ENCODE measurements at places on chromosomes 1 and 21.

GRCh38 chr1:151144474-151145303 is 1.7 kb downstream of the SEMA6C start:
- DNase-seq, result no peak

DNA sequence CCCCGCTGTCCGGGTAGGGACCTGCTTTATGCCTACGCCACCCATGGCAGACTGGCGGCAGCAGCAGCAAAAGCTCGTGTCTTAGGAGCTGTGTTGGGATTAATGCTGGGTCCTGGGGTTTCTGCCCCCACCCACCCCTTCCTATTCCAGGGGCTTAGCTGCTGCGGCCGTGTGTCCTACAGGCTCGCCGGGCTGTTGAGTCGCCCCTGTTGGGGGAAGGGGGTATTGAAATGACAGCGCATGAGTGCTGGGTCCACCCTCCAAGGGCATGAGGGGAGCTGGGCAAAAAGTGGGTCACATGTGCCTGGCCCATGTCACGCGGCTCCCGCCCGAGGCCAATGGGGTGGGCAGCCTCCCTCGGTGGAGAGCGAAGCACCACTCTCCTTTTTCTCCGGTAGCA is 118.3 kb upstream of the COL6A1 start:
- no peak for DNase-seq

DNA sequence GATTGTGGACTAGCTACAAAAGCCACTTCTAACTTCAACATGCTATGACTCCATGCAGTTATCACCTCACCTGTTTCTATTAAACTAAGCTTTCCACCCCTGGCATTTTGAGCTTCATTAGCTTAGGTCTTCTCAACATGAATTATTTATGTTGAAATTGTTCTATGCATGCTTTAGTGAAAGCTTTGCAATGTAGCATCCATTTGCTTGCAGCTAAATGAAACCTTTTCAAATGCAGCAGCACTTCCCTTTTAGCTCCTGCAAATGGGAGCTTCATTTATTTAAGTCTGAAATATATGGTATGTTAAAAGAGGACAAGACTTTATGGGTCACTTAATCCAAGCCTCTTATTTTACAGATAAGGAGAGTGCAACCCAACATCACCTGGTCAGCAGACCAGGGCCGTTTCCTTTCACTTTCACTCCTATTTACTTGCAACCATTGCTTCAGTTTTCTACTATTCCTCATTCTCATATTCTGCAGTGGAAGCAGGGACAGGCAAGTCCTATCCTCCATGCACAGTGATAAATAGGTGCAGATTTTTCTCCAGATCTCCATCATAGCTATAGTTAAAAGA is 56.4 kb upstream of the SAMSN1 start:
- no peak for DNase-seq

- no peak for DNase-seq
Measured at GRCh38 chr21:35195232-35195631, 146.1 kb upstream of the RUNX1 start.

GRCh38 chr1:227944931-227945890 is 2.5 kb downstream of the WNT9A start:
- DNase-seq, result no peak

DNA sequence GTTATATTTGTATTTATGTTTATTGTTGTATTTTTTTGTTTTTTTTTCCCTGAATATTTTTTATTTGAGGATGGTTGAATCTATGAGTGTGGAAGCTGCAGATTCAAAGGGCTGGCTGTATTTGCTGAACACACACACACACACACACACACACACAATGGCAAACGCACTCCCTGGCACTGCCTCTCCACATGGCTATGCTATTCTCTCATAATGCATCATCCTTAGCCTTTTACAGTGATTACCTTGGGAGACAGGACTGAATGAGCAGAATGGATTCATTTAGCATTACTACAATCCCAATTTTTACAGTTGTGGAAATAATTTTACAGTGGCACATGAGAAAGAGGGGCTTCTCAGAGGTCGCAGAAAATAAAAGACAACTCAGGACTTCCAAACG is 390.1 kb downstream of the PCP4 start:
- no peak for DNase-seq

DNA sequence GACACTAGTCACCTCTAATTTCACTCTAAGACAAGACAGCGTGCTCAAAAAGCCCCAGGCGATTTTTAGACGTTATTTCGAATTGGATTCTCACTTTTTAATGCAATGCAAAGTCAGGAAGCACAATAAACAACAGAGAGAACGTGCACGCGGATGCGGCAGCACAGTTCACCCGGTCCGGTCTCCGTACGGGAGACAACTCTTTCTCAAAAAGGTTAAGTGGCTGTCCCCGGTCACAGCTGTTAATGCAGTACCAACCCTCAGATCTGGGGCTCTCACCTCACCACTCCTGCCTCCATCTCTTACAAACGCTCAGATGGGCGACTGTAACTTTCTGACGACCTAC is 1.2 kb downstream of the HP1BP3 start:
- no peak for DNase-seq

DNA sequence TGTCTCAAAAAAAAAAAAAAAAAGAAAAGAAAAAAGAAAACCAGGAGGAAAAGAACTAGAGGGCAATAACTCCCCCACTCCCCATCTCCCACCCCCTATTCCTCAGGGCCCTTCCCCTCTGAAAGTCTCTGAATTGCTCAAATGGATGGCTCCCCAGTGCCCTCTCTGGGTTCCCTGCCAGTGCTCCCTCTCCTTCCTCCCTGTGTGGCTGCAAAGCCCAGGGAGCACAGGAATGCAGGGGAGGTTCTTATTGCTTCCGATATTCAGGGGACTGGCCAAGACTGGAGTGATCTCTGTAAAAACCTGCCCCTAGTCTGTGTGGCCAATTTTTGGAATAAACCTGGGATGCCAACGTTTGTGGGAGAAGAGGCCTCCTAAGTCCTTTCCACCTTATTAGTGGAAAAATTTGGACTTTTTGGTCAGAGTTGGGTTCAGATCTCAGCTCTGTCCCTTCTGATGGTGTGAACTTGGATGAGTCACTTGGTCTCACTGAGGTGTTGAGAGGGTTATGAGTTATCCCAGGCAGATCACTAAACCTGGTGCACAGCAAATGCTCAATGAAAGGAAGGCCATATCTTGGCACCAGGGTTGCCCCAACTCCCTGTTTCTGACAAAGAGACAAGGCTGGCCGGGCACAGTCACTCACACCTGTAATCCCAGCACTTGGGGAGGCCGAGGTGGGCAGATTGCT is 13.4 kb upstream of the ARHGEF10L start:
- DNase-seq, result no peak

- DNase-seq, result no peak
Measured at GRCh38 chr21:46604975-46605766, at the start of gene S100B. Gene S100B (minus strand): TSS chr21:46605082. CDS start chr21:46602415, 2,667 bp downstream.

- no peak for DNase-seq
Measured at GRCh38 chr1:58038574-58038973, 508.0 kb downstream of the OMA1 start.

- no peak for DNase-seq
Measured at GRCh38 chr1:211527006-211527405, 35.0 kb upstream of the RD3 start.

- DNase-seq, result no peak
Measured at GRCh38 chr1:15849775-15850324, 2.3 kb downstream of the SPEN start.

- DNase-seq, result no peak
Measured at GRCh38 chr1:36119456-36119855, 5.6 kb downstream of the COL8A2 start.
